ENCODE measurements at places on chromosomes 3 and 15. TPM values are rescaled to one million over a fixed set of nuclear protein-coding genes. Genes with fewer than 3 reads are reported as not detected.
A peak's percentile ranks its signal among the peaks of the same experiment; 100 is the strongest.

DNA sequence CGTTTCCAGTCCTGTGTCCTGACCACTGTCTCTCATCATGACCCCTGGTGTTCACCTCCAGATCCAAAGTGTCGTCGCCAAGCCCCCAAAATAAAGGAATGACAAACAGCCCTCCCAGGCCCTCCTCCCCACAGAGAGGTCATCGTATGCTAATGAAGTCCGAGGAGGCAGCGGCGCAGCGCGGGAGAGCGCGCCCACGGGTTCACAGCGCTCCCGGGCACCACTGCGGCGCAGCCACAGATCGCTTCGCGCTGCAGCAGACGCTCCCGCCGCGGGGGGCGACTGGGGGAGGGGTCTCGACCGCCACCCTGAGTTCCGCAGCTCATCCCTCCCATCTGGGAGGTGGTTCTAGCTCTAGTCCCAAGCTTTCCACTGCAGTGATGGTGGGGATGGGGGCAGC, 1.3 kb downstream of the DGKG start:
- peaks cover 16% of the 10 kb centered on the region for H3K4me1 ChIP-seq
- peaks cover 43% of the 10 kb centered on the region for H3K27me3 ChIP-seq
- no peak overlapping the region for H3K4me3 ChIP-seq
- H3K27ac ChIP-seq = no peak overlapping the region

The ONECUT1 gene
- not detected for total RNA-seq

DNA sequence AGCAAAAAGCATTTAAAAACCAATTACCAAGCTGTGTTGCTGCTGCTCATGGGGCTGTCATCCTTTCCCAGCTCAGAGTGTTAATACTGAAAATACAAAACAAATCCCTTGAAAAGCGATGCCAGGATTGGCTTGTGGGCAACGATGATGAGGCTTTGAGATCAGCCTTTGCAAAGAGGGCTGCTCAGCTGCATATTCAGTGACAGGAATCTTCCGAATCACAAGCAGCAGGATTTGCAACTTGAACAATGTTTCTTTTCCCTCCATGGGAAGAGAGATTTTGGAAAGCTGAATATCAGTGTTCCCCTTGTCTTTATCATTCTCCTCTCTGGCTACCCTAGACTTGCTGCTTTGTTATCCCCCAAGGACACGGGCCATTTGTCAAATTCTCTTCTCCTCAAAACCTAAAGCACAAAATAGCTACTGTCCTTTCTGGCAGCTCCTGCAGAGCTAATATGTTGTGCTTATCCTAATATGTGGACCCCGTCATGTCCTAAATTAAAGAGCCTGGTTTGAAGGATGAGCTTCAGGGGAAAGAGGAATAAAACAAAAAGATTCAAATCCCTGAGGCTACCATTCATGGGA, 375.8 kb downstream of the GAP43 start:
- peak overlapping the region; percentile 88 for H3K27ac ChIP-seq
- DNase-seq = no peak
- H3K36me3 ChIP-seq = no peaks in the 10 kb centered on the region
- H3K4me3 ChIP-seq = no peak overlapping the region
- H3K4me1 ChIP-seq = peaks cover 43% of the 10 kb centered on the region

DNA sequence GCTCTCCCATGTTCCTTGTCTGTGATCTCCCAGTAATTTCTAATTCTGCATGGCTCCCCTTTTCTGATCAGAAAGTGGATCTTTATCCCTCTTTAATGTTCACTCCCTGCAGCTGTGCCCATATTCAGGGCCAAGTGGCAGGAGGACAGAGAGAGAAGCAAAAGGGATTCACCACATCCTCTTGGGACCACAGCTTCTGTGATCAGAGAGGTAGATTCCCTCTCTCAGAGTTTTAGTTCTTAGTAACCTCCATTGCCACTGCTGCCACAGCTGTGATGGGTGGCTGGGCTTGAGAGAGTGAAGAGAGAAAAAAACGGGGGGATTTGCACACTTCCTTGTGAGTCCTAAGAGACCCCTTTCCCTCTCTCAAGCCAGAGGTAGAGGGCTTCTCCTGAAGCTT, 49.2 kb downstream of the GLCE start:
- no peak overlapping the region for H3K27ac ChIP-seq
- DNase-seq = no peak
- H3K4me3 ChIP-seq = no peak overlapping the region
- no peaks in the 10 kb centered on the region for H3K4me1 ChIP-seq
- no peaks in the 10 kb centered on the region for H3K36me3 ChIP-seq
- no peaks in the 10 kb centered on the region for H3K27me3 ChIP-seq

The KIF7 gene
- 12.3 TPM for total RNA-seq

DNA sequence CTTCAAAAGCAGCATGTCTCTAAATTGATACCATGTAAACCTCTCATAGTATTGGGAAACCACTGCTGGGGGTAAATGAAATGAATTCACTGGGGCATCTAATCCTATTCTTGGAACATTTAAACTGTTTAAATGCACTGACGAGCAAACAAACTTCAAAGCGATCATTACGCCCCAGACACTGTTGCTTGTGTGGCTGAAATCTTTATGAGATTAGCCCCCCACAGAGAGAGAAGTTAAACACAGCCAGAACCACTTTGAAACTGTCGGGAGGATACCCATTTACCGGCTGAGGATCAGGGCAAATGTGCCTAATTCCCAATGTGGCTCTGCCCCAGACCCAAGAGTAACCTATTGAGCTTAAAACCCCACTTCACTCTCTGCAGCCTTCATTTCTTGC, 308.4 kb upstream of the CDIN1 start:
- peaks cover 7% of the 10 kb centered on the region for H3K27me3 ChIP-seq
- no peaks in the 10 kb centered on the region for H3K4me1 ChIP-seq
- DNase-seq = no peak
- no peaks in the 10 kb centered on the region for H3K36me3 ChIP-seq
- H3K4me3 ChIP-seq = no peak overlapping the region

GRCh38 chr15:81819924-81820635, 225.7 kb downstream of the MEX3B start:
- H3K4me1 ChIP-seq = no peaks in the 10 kb centered on the region
- peaks cover 4% of the 10 kb centered on the region for H3K27me3 ChIP-seq
- no peak overlapping the region for H3K4me3 ChIP-seq
- H3K36me3 ChIP-seq = no peaks in the 10 kb centered on the region
- H3K27ac ChIP-seq = no peak overlapping the region

DNA sequence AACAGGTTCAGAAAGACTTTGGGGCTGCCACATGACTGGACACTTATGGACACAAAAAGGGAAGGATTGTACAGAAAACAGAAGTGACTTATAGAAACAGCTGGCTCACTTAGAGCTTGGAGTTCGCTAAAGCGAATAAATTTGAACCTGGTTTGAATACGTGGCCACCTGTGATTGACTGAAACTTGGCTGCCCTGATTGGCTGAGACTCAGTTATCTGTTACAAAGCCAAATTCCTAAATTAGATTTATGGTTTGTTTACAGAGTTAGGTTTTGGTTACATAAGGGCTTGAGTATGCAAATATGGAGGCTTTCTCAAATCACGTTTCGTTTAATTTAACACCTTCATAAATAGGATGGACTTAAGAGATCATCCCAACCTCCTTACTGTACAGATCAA, 270.2 kb downstream of the THSD4 start:
- H3K27ac ChIP-seq = no peak overlapping the region
- no peaks in the 10 kb centered on the region for H3K36me3 ChIP-seq
- DNase-seq = no peak

The SLC22A13 gene
- total RNA-seq = 0.29 TPM
